ENCODE measurements at places on chromosomes 13 and 19.

GRCh38 chr13:35760735-35761281 is 284.3 kb upstream of the MAB21L1 start:
- H3K36me3 ChIP-seq = no peaks in the 10 kb centered on the region
- H3K4me1 ChIP-seq = no peaks in the 10 kb centered on the region

DNA sequence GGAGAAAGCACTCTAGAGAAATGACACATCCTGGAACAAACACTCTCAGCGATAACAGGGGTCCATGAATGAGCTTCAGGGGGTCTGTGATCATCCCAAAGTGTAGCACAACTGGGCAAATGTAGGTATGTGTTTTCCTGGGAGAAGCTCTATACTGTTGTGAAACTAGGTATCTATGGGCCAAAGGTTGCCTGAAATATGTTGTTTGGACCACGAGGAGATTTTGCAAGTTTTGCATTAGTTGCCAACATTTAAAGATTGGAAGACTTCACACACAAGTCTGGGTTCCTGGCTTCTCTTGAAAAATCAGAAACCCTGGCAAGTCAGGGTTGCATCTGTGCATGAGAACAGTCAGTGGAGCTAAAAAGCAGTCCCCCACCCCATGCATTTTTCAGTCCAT is 26.7 kb upstream of the POU2F2 start:
- no peak overlapping the region for H3K27ac ChIP-seq
- no peak overlapping the region for H3K4me3 ChIP-seq
- no peaks in the 10 kb centered on the region for H3K36me3 ChIP-seq
- H3K27me3 ChIP-seq = peaks cover 9% of the 10 kb centered on the region

DNA sequence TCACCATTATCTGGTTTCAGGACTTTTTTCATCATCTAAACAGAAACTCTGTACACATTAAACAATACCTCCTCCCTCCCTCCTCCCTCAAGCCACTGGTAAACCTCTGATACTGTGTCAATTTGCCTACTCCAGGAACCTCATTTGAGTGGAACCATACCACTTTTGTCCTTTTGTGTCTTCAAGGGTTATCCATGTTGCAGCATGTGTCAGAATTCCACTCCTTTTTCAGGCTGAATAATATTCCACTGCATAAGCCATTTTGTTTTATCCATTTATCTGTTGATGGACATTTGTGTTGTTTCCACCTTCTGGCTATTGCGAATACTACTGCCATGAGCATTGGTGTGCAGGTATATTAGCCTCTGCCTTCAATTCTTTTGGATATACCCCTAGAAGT is 27.5 kb downstream of the TGDS start:
- no peak overlapping the region for H3K27ac ChIP-seq
- H3K4me1 ChIP-seq = no peaks in the 10 kb centered on the region
- no peak overlapping the region for H3K4me3 ChIP-seq
- no peak for DNase-seq
- no peaks in the 10 kb centered on the region for H3K27me3 ChIP-seq

DNA sequence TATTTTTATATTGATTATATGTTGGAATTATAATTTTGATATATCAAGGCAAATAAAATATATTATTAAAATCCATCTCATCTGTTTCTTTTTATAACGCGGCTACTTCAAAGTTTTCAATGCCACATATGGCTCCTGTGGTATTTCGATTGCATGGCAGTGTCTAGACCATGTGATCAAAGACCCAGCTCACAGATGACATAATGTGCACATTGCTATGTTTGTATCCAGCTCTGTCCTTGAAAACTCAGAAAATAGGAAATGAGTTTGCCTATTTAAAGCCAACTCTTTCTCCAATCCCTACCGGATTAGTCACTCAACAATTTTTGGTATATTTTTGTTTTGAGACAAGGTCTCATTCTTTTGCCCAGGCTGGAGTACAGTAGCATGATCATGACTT is 26.2 kb downstream of the TMTC4 start:
- no peaks in the 10 kb centered on the region for H3K27me3 ChIP-seq
- DNase-seq = no peak
- 0 out of 2 replicates have a peak, but pooled peaks cover 6% of the 10 kb centered on the region for H3K36me3 ChIP-seq
- no peaks in the 10 kb centered on the region for H3K4me1 ChIP-seq

GRCh38 chr19:271856-272255 is 19.3 kb downstream of the PLPP2 start:
- no peaks in the 10 kb centered on the region for H3K27me3 ChIP-seq
- no peak overlapping the region for H3K4me3 ChIP-seq
- H3K4me1 ChIP-seq = 0 out of 2 replicates have a peak, but pooled peaks cover 4% of the 10 kb centered on the region
- H3K27ac ChIP-seq = no peak overlapping the region

- H3K36me3 ChIP-seq = no peaks in the 10 kb centered on the region
- peaks cover 8% of the 10 kb centered on the region for H3K4me1 ChIP-seq
- H3K27me3 ChIP-seq = no peaks in the 10 kb centered on the region
- no peak overlapping the region for H3K4me3 ChIP-seq
- DNase-seq = no peak
- H3K27ac ChIP-seq = no peak overlapping the region
Measured at GRCh38 chr13:81139987-81140386, 799.1 kb upstream of the SPRY2 start.
